ENCODE measurements at places on chromosomes 3 and 15.

- no peak for DNase-seq
These were observed 28.4 kb downstream of the ANKRD28 start for GRCh38 chr3:15769256-15769915.

DNA sequence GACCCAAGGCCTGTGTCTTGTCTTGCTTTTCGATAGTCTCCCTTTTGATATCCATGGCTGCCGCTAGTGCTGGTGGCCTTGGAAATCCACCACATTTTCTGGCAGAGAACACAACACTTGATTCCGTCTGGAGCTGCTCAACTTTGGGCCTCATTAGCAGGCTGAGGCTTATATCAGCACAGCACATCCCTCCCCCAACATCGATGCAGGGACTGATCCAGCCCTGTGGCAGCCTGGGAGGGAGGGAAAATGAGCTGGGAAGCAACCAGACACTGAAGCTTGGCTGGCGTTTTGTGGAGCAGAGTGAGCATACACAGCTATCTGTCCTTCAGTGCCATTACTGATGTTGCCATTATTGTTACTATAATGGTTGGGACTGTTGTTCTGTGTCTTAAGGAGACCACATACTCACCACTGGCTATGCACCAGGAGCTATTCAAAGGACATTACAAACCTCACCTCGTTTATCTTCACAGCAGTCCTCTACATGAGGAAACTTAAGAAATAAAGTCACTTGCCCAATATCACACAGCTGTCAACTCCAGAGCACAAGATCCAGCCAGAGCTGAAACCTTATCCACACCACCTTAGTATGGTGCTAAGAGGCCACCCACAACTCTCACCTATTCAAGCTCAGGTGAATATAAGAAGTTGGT, 102.9 kb downstream of the SUCLG2 start:
- DNase-seq, result no peak

DNA sequence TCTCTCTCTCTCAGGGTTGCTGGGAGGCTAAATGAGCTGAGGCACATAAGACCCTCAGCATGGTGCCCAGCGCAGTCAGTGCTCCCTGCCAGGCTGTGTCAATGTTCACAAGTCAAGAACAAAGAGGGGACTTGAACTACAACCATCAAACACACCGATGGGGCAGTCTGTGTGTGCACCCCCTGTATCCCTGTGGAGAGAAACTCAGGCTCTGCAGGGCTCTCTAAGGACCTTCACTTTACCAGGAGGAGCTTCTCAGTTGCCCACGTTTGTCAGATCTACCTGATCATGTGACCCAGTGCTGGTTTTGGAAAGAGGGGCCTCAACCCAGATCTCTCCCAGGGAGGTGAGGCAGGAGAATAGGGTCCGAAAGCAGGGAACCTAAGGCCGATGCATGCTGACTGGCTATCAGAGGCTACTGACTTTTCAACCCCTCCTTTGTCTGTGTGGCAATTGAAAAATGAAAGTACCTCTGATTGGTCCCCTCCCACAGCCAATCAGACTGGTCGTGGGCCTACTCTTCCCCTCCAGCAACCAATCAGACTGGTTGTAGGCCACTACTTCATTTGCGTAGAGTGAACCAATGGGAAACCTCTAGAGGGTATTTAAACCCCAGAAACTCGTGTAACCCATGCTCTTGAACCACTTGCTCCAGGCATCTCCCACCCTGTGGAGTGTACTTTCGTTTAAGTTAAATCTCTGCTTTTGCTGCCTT, 34.0 kb downstream of the RHCG start:
- DNase-seq, result no peak

DNA sequence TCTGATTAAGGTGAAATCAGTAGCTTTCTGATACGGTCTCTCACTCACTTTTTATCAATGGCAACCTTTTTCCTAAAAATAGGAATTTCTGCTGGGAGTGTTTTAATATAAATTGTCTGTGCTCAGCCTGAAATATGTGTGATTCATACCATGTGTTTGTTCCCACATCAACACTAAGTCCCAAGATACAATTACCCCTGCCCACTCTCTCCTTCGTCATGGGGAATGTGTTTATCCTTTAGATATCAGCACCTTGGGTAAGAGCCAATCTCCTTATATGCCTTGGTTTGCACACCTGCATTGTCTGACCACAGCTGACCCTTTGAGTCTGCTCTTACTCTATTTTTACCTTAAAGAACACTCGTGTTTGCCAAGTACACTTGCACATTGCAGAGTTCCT, 356.4 kb downstream of the LPP start:
- no peak for DNase-seq

GRCh38 chr3:42667523-42668412, 14.3 kb downstream of the ZBTB47 start:
- DNase-seq, result no peak

Data from activated CD4-positive, alpha-beta T cell treated with anti-CD3 and anti-CD28 coated beads, Interleukin-2, Interleukin-4, amounts not matched to agents 100 ng/mL and 50 ng/mL, durations not matched to agents 16 hours and 8 hours (primary cell).